ENCODE measurements at places on chromosomes 13 and 19.

DNA sequence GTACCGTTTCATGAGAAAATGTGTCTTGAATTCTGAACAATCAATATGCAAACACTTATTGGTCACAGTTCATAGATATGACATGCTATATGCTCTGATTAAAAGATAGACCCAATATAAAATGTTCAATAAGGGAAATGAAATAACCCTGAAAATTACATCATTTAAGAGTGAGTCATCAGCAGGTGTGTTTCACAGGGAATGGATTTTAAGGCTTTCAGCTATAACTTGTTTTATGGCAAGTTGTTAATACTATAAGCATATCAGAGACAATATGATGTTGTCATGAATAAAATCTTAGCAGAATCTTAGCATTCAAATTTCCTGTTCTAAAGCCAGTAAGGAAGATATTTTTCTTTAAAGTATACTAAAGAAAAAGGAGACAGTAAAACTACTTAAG is 483.4 kb upstream of the PCDH9 start:
- DNase-seq: no peak

DNA sequence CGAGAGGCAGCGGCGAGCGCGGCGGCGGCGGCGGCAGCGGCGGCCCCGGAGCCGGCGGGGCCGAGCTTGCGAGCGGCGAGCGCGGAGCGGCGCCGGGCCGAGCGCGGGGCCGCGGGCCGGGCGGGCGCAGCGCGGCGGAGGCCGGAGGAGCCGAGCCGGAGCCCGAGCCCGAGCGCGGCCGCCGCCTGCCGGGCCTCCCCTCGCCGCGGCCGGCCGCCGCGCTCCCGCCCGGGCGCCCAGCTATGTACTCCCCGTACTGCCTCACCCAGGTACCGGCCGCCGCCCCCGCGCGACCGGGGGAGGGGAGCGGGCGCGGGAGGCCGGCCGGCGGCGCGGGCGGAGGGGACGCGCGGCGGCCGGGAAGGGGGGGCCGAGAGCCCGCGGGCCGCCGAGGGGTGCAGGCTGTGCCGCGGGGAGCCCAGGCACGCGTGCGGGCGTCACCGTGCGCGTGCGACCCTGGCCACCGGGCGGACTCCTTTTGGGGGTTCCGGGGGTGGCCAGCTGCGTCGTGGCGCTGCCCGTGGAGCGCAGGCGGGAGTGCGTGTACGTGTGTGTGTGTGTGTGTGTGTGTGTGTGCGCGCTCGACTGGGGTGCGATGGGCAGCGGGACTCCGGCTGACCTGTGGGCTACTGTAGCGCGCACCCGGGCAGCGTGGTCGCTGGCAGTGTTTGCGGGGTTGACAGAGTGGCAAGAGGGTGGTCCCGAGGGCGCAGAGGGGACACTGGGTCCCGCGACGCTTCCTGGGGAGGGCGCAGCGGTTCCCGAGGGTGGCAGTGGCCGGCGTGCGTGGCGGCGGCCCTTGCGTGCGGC is 526 bp downstream of the NFIX start:
- DNase-seq: no peak

DNA sequence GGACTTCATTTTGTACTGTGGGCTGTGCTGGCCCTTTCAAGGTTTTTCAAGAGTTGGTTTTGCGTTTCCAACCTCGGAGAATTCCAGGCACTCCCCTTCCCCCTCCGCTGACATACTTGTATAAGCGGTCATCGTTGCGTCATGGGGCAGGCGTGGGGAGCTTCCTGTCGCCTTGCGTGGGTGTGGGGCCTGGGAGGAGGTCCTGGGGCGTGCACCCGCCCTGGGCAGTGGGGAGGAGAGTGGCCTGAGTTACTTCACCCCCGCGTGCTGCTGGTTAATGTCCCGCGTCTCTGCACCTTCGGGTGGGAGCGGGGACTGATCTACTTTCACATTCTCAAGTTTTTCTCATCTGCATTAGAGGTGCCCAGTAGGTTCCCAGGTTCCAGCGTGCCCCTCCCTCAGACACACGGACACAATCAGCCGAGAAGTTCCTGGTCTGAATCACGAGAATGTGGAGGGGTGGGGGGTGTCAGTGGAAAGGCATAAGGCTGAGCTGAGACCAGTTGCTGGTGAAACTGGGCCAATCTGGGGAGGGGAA is 4.1 kb downstream of the IER2 start:
- no peak for DNase-seq

- no peak for DNase-seq
Observed at GRCh38 chr19:12676384-12676792, 5.3 kb downstream of the DHPS start.

DNA sequence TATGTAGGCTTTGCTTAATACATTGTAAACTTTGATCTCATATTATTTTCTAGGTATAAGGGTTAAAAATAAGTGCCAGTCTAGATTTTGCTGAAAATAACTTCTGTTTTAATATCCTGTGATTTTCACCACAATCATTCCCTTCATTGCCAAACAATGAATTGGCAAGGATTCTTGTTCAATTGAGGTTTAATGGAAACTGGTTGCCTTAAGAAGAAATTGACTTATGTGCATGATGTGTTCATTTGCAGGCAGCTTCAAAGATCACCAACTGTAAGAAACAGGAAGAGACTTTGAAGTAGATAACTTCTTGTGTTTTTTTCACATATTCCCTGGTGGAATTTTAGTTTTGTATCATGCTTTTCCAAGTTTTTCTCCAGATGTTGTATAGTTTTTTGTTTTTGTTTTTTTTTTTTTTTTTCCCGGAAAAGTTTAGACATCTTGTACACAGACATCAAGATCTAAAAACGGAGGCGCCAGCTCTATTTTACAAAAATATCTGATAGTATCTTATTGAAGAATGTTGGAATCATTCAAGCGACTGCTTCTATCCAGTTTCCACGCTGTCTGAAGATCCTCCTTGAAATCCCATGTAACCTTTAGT is 108.3 kb downstream of the POSTN start:
- DNase-seq: no peak

DNA sequence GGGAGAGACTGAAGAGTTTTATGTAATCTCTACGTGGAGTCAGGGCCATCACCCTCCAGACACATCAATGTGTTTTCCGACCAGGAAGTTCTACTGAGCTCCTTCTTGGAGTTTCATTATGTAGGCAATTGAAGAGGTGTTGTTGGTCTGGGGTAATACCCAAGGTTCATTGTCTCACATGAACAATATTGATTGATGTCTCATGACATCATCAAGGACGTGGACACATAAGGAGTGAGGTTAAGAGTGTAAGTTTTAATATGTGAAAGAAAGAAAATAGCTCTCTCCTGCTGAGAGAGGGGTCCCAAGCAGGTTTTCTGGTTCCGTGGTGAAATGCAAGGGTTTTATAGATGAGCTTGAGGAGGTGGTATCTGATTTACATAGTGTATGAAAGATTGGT is 280.7 kb upstream of the MIR17HG start:
- DNase-seq: no peak

DNA sequence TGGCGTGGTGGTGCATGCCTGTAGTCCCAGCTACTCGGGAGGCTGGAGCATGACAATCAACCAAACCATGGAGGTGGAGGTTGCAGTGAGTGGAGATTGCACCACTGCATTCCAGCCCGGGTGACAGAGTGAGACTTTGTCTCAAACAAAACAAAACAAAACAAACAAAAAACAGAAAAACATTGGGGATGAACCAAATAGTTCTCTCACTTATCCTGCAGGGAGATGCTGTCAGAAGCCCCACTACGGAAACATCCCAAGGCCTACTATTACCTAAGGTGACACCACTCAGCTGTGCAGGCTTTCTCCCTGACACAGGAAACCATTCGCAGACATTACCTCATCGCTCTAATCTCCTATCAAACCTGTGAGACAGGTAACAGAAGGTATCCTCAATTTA is 113.5 kb downstream of the FOXO1 start:
- DNase-seq: no peak

- no peak for DNase-seq
Observed at GRCh38 chr13:106686163-106686562, 118.2 kb upstream of the ARGLU1 start.

GRCh38 chr19:31597616-31598015 is 248.4 kb upstream of the TSHZ3 start:
- no peak for DNase-seq

- DNase-seq: peak; percentile 82
Observed at GRCh38 chr19:18422530-18423191, 3.5 kb downstream of the SSBP4 start.

- DNase-seq: peak; percentile 6
Observed at GRCh38 chr13:112454648-112455334, 78.6 kb downstream of the SPACA7 start.

GRCh38 chr13:102707467-102707866 is 12.6 kb upstream of the METTL21C start:
- DNase-seq: no peak

GRCh38 chr13:73720216-73720840 is 413.9 kb downstream of the KLF12 start:
- DNase-seq: no peak

GRCh38 chr19:21492947-21493906 is 12.2 kb upstream of the ZNF429 start:
- no peak for DNase-seq

GRCh38 chr19:56132316-56132822 is 8.7 kb upstream of the ZNF444 start:
- DNase-seq: no peak

DNA sequence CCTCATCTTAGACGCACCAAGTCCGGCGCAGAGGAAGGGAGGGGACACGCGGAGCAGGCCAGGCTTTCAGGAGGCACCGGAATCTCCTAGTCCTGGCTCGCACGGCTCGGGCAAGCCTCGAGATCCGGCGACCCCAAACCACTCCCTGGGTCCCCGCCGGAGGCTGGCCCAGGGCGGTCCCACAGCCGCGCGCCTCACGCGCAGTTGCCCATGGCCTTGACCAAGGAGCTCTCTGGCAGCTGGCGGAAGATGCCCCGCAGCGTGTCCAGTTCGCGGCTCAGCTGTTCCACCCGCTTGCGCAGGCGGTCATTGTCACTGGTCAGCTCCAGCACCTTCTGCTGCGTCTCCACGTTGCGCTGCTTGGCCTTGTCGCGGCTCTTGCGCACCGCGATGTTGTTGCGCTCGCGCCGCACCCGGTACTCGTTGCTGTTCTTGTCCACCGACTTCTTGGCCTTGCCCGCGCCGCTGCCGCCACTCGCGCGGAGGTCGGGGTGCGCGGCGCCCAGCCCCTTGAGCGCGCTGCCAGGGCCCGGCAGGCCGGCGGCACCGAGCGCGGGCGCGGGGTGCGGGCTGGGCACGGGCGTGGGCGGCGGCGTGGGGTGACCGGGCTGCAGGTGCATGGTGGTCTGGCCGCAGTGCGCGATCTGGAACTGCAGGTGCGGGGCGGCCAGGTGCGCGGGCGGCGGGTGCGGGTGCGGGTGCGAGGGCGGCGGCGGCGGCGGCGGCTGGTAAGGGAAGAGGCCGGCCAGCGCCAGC is 1.0 kb downstream of the CEBPA start:
- DNase-seq: no peak

- no peak for DNase-seq
Observed at GRCh38 chr13:29513002-29513980, 82.2 kb downstream of the SLC7A1 start.

DNA sequence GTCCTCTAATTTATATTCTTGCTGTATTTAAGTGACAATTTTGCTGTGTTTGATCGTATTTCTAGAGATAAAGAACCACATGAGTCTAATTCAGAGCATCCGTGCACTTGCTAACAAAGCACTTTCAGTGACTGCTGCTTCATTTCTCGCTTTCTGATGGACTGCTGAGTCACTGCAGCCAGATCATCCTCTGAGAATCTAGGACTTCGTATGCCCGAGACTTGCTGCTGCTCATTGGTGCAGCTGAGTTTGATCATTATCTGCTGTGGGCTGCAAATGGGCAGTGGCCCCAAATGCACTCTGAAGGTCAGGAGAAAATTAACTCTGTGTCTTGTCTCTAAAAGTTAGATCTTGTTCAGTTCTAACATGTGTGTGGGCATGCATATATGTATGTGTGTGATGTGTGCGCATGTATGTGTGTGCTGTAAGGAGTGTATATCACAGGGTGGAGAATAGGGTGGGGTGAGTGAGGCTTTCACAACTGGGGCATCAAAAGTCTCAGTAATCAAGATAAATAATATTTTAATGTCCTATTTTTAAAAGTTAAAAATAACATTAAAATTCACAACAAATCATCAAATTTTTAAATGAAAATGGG is 342.6 kb downstream of the MTUS2 start:
- no peak for DNase-seq

GRCh38 chr19:22354665-22355064 is 67.5 kb downstream of the ZNF98 start:
- DNase-seq: no peak

DNA sequence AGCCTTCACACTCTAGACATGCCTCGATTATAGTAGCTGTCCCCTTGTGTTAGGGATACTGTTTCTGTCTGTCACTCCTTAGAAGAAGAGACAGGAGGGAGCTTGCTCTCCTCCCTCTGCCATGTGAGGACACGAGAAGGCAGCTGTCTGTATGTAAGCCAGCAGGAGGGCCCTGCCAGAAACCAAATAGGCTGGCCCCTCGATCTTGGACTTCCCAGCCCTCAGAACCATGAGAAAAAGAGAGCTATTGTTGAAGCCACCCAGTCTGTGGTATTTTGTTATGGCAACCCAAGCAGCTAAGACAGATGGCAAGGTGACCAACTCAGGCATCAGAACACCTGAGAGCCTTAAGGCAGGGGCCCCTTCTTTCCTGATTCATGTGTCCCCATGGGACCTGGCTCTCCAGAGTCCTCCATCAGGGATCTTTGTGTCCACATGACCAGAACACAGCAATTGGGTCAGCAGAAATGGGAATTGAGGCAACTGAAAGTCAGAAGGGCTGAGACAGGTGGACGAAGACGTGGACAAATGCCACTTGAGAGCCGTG is 65.6 kb upstream of the NPAS1 start:
- DNase-seq: no peak

- DNase-seq: peak; percentile 39
Observed at GRCh38 chr19:5447700-5448311, 7.4 kb upstream of the ZNRF4 start.

- DNase-seq: no peak
Observed at GRCh38 chr19:709196-709964, 645 bp downstream of the PALM start.

GRCh38 chr13:26471807-26472206 is 85.7 kb upstream of the WASF3 start:
- no peak for DNase-seq

DNA sequence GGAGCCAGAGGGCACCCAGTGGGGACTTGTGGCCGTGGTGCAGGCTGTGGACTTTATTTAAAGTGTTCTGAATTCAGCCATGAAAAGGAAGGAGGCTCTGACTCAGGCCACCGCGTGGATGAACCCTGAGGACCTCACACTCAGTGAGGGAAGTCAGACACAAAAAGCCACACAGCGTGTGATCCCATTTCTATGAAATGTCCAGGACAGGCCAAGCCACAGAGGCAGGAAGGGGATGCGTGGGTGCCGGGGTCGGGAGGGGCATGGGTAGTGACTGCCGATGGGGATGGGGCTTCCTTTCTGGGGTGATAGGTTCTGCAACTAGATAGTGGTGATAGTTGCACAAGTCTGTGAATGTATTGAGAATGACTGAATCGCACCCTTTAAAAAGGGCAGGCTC is 8.7 kb upstream of the ZBTB7A start:
- no peak for DNase-seq
